ENCODE measurements at places on chromosomes 7 and 10.

GRCh38 chr10:120950051-120950561, 98.9 kb downstream of the WDR11 start:
- no peak for DNase-seq

- DNase-seq, result no peak
Measured at GRCh38 chr7:21071561-21072501, 285.1 kb upstream of the SP8 start.

DNA sequence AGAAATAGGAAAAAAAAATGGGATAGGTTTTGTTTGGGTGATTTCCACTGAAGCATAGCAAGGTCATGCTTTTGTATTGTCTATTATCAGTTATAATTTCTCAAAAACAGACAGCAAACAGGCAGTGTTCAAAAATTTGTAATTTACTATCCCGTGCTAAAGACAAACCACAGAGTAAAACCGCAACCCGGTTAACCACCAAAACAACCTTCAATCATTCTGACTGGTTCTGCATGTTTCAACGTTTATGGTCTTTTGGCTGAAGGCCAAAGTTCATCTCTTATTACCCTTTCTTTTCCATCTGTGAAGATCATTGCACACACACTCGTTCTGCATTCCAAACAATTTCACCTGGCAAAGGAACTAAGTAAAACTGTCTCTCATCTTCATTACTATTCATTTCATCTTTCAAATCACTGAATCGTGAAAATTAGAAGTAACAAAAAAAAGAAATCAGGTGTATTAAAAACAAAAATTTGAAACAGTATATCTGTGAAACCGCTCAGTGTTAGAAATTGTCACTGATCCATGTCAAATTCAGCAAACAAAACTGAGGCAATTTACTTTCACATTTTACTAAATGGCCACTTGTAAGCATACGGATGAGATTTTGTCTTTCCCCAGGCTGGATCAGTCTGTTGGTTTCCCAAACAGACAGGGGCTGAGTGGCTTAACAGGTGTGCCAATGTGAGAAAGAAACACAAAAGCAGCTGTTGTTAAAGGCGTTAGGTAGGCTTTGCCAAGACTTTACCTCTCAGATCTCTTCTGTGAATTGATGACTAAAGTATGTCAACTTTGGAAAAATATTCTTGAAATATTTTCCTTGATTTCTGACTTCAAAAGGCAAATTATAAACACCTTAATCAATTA, 539.6 kb downstream of the CNTNAP2 start:
- DNase-seq, result peak; percentile 93

DNA sequence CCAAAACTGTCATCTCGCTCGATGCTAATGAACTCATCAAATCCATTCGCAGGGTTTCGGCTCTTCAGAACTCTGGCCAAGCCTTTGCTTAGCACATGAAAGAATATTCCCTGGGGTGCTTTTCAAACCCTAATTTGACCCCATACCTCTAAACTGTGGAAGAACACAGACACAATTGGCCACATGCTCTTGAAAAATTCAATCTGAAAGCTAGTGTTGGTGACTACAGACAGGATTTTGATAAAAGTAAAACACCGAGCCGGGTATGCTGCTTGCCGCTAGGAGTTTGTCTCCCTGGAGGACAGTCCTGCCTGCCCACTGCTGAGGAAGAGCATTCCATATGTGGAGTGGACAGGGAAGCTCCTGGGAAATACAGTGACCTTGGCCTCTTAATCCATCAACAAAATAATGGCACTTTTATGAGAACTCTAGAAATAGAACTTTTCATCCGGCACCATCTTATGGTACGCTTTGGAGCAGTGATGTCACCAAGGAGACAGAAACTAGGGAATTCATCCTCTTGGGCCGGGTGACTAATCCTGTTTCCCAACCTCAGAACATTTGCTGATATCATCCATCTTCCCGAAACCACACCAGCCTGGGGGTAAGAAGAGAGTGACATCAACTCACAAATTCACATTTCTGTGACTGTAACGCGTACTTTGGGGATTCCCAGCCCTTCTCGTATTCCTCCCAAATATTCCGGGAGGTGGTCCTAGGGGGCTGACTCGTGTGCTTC, 34.2 kb downstream of the MTURN start:
- DNase-seq, result no peak

DNA sequence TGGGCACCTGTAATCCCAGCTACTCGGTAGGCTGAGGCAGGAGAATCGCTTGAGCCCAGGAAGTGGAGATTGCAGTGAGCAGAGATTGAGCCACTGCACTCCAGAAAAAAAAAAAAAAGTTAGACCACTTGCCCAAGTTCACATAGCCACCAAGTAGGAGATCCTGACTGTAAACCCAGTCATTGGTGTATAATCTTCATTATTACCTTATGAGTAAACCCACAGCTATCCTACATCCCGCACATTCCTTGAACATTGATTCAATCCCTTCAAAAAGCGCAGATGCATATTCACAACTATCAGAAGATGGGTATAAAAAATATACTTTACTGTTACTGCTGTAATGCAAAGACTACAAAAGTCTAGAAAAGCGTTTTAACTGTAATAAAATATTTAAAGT, 512.9 kb downstream of the SUGCT start:
- no peak for DNase-seq

DNA sequence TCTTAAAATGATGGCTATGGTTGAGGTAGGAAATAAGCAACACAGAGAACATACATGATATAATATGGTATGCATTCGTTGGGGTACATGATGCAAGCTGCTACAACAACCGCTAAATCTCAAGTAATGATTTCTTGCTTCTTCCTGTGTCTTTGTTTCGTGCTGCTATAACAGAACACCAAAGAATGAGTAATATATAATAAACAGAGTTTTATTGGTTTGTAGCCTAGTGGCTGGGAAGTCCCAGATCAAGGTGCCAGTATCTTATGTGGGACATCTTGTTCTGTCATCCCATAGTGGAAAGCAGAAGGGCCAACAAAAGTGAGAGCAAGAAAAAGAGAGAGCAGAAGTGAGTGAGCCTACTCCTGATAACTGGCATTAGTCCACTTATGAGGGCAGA, 689.7 kb downstream of the SUGCT start:
- DNase-seq, result no peak

DNA sequence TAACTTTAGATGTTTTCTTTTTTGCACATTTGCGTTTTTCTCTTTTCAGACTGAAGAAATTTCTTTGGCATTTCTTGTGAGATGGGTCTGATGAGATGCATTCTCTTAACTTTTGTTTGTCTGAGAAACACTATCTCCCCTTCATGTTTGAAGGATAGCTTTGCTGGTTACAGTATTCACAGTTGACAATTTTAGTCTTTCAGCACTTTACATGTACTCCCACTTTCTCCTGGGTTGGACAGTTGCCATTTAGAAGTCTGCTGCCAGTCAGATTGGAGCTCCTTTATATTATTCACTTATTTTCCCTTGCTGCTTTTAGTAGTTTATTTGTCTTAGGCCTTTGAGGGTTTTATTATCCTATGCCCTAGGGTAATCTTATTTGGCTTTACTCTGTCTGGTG, 67.3 kb upstream of the VOPP1 start:
- DNase-seq, result no peak

GRCh38 chr10:91589658-91590035, 43.2 kb downstream of the PPP1R3C start:
- no peak for DNase-seq

DNA sequence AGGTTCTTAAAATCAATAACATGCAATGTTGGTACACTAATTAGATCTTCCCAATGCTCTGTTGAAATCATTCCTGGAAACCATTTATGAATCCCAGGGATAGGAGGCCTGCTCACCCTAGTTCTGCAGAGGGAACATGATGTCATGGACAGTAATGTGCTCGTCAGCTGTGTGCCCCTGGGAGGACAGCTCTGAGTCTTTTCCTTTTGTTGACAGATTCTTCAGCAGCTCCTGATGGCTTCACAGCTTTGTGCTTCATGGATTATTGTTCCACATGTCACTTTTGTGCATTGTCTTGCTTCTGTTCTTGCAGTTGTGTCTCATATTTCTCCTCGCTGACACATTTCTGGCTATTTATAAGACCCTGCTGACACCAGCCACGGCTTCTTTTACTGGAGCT, 367.5 kb downstream of the CCSER2 start:
- DNase-seq, result no peak

DNA sequence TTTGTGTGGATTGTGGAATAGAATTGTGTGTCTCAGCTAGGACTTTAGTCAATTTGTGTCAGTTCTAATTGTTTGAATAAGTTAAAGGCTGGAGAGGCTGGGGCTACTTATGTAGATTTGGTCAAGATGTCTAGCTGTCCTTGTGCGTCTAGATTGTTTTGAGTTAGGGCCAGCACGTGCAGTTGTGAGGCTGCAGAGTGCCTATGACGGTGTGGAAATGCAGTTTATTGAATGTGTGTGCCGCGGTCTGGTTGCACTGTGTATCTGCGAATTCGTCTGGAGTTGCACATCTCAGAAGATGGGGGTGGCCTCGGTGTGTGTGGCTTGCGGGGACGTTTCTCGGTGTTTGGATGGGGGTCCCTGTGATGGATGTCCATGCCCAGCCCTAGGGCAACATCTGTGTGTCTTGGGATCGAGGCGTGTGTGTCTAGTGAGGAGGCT, 10.2 kb downstream of the EMX2 start:
- no peak for DNase-seq

- DNase-seq, result no peak
Measured at GRCh38 chr10:89171263-89171872, 35.7 kb downstream of the CH25H start.

- DNase-seq, result no peak
Measured at GRCh38 chr10:17249820-17250219, 21.8 kb downstream of the VIM start.

DNA sequence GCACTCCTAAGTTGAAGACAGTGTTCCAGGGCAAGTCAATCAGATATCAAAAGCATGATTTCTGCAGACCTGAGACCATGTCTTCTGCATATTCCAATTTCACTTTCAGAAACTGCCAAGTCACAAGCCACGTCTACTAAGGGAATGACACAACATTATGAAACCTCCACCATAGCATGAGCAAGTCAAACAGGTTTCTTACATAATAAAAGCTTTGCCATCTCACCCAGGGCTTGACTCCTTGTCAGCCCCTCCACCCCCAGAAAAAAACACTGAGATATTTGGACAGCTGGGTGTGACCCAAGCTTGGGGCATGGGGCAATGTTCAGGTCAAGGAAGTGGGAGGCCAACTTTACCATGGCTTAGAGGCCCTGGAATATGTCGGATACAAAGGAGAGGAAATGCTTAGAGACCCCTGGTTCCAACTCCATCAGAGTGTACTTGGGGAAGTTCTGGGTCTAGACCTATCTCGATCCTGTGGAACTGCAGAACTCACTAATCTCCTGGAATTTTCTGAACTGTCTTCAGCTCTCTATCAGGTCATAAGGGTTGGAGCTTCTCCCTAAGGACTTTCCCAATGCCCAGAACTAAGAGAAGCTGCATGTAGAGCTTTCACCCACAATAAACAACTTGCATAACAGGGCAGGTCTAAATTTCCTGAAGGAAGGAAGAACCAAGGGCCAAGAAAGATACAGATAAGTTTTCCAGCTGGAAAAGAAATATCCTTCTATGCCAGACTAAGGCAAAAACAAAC, 80.6 kb upstream of the NAMPT start:
- DNase-seq, result no peak

DNA sequence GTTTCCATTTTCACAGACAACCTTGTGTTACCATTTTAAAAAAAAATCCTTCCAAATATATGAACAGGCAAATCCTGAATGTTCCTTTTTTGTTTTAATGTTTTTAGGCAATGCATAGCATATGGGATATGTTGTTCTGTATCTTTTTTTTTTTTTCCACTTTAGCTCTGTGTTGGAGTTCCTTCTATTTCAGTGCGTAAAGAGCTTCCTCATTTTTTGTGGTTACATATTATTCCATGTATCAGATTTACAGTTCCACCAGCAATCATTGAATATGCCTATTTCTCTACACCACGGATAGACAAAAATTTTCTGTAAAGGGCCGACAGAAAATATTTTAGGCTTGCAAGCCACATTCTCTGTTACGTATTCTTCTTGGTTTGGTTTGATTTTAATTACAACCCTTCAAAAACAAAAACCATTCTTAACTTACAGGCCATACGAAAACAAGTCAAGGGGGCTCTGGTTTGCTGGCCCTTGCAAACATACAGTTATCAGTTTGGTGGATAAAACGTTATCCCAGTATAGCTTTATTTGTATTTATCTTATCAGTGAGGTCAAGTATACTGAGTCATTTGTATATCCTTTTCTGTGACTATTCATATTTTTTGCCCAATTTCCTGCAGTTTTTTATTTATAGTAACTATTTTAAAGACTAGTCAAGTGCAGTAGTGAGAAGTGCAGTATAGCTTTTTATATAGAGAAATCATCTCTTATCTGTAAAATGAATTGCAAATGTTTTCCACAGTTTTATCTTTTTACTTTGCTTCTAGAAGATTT, 55.7 kb downstream of the RALA start:
- no peak for DNase-seq

GRCh38 chr10:56096226-56096517, 264.9 kb downstream of the ZWINT start:
- DNase-seq, result no peak

All from NCI-H345 (cell line).